SW 1271 (cell line): ENCODE measurements at places on chromosomes 16 and 17.

- peak; percentile 6 for DNase-seq
Observed at GRCh38 chr16:68972720-68973119, 129.4 kb downstream of the TANGO6 start.

DNA sequence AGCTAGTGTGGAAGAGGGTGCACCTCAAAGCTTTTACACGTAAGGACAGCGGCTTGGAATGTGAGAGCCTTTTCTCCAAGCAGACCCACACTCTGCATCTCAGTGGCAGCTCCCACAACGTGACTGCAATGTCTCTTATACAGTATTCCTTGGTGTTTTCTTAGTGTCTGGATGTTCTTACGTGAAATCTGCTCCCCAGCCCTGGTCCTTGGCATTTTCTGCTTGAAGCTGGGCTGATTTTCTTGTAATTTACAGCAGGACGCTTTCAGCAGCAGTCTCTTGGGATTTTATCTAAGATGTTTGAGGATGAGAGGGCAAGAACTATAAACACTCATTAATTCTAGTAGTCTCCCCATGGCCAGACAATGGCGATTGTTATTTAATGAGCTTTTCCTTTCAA, 12.1 kb upstream of the POLR3E start:
- no peak for DNase-seq

DNA sequence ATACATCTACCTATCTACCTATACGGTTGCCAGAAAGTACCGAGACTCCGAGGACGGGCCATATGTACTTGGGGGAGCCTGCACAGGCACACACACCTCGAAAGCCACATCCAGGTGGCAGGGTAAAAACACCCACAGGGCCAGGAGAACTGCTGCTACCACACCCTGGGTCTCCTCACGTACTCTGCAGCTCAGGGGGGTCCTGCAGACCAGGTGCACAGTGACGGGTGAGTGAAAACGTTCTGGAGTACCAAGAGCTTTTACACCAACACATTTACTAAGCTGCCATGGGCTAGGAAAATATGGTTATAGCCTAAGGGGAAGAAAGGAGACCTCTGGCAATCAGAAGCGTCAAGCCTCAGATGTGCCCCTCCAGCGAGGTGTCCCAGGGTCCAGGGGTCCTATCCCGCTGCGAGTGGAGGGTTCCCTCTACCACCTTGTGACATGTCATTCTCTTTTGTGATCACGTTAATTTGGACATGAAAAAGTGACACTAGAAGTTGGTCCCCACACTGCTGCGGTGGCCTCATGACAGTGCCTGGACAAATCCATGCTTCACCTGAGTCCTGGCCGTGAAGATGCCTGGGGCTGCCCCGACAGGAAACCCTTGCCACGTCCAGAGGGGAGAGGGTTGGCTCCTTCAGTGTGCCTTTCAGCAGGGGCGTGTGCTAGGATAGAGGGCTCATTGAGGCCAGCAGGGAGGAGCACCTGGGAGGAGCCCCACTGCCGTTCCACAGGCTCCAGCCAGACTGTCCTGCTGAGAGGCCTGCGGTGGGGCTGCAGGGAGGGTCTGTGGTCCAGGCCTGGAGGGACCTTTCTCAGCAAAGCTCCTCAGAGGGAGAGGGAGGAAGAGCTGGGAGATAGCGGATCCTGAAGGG, 1.8 kb downstream of the CANT1 start:
- DNase-seq: no peak

DNA sequence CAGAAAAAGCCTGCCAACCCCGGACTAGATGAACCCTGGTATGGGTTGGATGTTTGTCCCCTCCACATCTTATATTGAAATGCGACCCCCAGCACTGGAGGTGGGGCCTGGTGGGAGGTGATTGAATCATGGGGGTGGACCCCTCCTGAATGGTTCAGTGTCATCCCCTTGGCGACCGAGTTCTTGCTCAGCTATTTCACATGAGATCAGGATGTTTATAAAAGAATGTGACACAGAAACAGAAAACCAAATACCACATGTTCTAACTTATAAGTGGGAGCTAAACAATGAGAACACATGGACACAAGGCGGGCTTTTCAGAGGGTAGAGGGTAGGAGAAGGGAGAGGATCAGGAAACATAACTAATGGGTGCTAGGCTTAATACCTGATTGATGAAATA, 576.0 kb upstream of the HSBP1 start:
- DNase-seq: no peak

GRCh38 chr16:57477531-57478202, 8.6 kb downstream of the DOK4 start:
- no peak for DNase-seq
